ENCODE measurements at places on chromosomes 3 and 15.

DNA sequence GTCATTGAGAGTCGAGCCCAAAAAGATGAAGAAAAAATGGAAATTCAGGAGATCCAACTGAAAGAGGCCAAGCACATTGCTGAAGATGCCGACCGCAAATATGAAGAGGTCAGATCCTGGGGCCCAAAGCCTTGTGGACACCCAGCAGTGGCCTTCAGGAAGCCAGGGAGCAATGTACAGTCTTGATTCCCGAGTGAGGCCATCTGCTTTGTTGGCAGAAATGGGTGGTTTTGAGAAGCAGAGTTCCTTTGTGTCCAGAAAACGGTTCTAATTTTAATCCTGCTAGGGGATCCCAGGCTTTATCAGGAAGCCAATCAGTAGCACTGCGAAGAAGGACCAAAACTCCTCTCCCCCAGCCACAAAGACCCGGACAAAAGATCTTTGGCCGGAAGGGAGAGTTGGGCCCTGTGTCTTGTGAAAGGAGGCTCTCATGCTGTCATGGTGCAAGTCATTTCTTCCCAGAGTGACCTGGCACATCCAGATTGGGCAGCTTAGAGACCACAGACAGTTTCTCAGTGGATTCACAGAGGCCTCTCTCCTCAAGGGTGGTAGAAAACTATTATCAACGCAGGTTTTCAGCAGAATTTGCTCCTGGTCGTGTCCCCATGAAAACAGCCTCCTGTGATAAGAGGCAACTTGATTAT, 17.1 kb downstream of the TPM1 start:
- DNase-seq, result no peak

DNA sequence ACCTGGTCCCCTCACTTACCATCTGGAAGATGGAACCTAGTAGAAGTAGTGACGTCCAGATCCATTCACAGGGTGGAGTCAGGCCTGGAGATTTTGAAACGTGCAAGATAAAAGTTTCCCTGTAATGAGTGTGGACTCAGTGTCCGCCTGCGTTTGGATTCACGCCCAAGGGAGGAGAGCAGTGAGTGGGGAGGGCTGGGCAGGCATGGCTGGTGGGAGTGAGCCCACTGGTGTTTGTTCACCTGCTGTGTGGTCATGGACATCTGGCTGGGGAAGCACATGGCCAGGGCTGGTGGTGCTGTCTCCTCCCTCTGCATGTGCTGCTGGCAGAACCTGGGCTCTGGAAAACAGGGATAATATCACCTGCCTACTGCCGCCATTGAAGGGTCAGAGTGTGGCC, 37.0 kb downstream of the RLBP1 start:
- no peak for DNase-seq

GRCh38 chr3:80492162-80492561, 724.4 kb upstream of the ROBO1 start:
- no peak for DNase-seq

DNA sequence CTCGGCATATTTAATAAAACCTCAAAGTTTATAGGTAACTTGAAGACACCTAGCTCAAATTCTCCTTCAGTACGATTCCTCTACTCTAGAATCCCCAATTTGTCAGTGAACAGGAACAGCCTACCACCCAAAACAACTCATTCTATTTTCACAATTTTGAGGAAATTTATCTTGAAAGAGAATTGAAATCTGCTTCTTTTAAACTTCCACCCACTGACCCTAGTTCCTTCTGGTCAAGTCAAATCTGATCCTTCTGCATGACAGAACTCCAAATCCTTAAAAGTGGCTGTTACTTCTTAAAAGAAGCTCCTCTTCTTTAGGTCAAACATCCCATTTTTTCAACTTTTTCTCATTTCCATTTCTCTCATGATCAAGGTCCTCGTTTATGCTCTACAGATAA, 4.4 kb downstream of the GABPB1 start:
- no peak for DNase-seq

DNA sequence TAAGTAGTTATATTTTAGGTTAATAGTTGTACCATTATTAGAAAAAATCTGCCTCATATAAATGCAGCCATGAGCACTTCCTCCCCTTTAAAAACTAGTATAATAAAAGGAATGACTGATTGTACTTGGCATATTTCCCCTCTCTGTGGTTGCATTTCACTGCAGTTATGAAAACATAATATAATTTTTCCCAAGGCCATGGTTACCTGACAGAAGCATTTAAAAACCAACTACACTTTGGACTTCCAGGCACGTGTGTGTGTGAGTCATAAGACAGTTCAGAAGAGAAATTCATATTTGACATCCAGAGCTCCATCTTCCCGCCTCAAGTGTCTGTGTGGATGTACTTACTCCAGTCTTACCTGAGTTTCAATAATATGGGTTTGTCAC, 828.2 kb upstream of the CFAP20DC start:
- DNase-seq, result no peak

DNA sequence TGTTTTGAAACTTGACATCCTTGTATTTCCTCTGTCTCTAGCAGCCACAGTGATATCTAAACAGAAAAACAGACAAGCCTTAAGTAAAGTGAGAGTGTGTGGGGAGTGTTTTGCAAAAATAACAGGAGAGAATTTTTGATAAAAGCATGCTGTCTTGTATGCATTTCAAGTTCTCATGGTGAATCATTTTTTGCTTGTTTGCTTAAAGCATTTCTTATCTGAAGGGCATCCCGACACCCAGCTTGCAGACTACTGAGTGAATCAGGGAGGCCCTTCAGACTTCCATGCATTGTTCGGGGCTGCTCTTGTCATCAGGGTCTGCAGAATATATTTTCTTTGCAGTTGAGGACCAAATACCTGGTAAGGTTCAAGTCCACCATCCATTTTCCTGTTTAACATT, 8.5 kb downstream of the CGNL1 start:
- no peak for DNase-seq

- DNase-seq, result peak; percentile 59
Observed at GRCh38 chr3:71305231-71306206, 278.0 kb downstream of the FOXP1 start.

- no peak for DNase-seq
Observed at GRCh38 chr15:52008359-52008697, 10.7 kb upstream of the MAPK6 start.

GRCh38 chr3:71138410-71138809, 445.1 kb downstream of the FOXP1 start:
- DNase-seq, result no peak

GRCh38 chr15:50702762-50703334, 16.3 kb upstream of the TRPM7 start:
- DNase-seq, result no peak

- no peak for DNase-seq
Observed at GRCh38 chr3:139672884-139673283, 4.9 kb downstream of the NMNAT3 start.

- DNase-seq, result no peak
Observed at GRCh38 chr3:145519398-145520047, 641.5 kb downstream of the PLOD2 start.

GRCh38 chr3:19866751-19867347, 67.2 kb downstream of the EFHB start:
- DNase-seq, result peak; percentile 80

DNA sequence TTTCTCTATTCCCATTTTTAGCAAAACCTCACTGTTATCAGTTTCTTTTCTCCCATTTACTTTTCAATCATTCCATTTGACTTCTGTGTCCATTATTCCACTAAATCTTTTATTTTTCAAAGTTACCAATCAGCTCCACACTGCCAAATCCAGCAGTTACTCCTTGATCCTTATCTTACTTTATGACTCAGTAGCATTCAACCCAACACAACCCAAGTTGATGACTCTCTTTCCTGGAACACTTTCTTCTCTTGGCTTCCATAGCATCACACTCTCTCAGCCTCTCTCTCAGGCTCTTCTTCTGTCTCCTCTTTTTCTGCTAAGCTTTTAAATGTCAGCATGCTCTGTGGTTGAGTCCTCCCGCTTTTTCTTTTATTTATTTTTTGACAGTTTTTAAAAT, 36.3 kb downstream of the RASGRP1 start:
- DNase-seq, result no peak

DNA sequence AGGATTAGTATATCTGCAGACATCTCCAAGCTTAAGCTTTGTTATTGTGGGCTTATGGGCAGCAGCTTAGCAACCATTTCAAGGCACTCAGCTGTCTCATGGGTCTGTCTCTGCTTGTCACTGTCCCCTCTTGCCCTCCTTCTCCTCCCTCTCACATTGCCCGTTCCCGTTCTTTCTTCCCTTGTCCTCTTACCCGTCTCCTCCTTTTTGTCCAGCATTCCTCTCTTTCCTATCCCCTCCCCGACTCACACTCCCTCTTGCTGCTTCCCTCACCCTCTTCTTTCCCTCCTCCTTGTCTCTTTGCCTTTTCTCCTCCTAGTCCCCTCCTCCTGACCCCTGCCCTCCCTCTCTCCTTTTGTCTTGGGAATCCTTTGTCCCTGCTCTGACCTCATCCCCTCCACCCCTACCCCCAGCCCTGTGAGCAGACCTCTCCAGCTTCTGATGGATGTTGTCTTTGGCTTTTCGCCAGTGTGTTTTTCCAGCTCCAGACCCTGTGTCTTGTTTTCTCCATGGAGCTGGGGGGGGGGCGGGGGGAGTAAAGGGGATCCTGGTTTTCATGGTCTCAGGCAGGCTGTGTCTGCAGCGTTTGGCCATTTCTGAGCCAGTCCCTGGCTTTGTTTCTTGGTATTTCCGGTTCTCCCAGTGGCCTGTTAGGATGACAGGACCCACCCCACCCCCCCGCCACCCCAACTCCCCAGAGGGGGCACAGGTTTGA, 47.9 kb upstream of the TRAK1 start:
- no peak for DNase-seq

DNA sequence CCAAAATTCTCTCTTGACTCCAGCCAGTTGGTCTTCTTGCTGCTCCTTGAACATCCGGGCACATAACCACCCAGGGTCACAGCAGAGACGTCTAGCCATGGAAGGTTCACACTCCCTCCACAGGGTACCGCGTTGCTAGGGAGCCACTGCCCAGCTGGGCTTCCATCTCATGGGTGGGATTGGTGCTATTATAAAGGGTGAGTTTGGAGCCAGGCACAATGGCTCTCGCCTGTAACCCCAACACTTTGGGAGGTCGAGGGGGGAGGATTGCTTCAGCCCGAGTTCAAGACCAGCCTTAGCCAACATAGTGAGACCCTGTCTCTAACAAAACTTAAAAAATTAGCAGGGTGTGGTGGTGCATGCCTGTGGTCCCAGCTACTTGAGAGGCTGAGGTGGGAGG, 17.5 kb upstream of the SKOR1 start:
- DNase-seq, result no peak

- DNase-seq, result no peak
Observed at GRCh38 chr3:14491396-14492190, 48.5 kb downstream of the GRIP2 start.

- no peak for DNase-seq
Observed at GRCh38 chr3:188306435-188307005, 152.6 kb downstream of the LPP start.

DNA sequence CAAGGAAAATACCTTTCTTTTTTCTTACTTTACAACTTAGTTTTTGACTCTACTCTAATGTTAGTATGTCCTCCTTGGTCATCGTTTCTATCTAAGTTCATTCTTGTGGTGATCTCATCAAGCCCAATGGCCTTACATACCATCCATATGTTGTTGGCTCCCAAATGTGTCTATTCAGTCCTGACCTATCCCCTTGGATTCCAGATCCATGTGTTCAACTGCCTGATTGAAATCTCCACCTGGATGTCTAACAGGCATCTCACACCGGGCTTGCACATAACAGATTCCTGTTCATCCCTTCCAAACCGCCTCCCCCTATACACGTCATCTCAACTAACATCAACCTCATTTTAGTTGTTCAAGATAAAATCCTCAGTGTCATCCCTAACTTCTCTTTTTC, 382.6 kb downstream of the SOX2 start:
- no peak for DNase-seq

GRCh38 chr3:71168880-71169411, 414.6 kb downstream of the FOXP1 start:
- DNase-seq, result peak; percentile 8

DNA sequence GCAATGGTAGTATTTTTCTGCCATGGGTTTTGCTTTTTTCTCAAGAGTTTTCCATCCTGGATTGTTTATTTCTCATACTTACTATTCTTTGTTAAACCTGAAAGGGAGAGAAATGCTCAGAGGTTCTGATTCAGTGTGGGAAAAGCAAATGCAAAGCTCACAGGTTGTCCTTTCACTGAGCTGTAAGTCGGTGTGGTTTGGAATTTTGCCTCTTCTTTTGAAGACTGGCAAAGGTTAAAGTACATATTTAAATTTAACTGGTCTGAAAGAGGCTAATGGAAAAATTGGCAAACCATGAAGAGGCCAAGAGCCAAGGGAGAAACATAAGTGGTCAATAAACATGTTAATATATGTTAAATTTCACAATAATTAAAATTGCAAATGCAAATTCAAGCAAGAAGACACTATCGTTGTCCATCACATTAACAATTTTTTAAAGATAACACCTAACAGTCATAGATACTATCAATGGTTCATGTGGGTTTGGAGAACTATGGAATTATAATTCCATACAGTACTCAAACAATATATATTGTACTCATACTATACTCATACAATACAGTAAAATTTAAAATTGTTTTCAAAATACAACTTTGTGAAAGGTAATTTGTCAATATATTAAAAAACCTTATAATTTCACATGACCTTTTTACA, 246.8 kb upstream of the STT3B start:
- no peak for DNase-seq

GRCh38 chr15:63344731-63345390, 36.8 kb downstream of the CA12 start:
- no peak for DNase-seq

DNA sequence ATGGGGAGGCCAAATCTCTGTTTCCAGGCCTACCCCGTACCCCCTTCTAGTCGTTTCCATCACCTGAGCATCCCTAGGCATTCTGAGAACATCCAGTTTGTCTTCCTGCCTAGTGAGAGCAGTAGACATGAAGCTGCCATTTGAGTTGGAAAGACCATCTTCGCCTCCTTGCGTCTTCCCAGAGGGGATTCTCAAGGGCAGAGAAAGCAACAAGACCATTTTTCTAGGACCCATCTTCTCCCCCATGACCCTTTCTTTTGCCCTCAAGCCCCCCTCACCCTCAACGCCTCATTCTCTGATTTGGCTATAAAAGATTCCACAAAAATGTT, 148.7 kb upstream of the BHLHE40 start:
- no peak for DNase-seq

DNA sequence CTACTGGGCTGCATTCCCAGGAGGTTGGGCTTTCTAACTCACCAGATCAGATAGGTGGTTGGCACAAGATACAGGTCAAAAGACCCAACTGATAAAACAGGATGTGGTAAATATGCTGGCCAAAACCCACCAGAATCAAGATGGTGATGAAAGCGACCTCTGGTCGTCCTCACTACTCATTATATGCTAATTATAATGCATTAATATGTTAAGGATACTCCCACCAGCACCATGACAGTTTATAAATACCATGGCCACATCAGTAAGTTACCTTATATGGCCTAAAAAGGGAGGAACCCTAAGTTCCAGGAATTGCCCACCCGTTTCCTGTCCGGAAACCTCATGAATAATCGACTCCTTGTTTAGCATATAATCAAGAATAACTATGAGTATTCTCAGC, 31.6 kb downstream of the CFAP44 start:
- DNase-seq, result no peak

Data from Ammon's horn (tissue), 1 donor.